ENCODE measurements at places on chromosomes 12 and 14. TPM values are rescaled to one million over a fixed set of nuclear protein-coding genes. Genes with fewer than 3 reads are reported as not detected.

DNA sequence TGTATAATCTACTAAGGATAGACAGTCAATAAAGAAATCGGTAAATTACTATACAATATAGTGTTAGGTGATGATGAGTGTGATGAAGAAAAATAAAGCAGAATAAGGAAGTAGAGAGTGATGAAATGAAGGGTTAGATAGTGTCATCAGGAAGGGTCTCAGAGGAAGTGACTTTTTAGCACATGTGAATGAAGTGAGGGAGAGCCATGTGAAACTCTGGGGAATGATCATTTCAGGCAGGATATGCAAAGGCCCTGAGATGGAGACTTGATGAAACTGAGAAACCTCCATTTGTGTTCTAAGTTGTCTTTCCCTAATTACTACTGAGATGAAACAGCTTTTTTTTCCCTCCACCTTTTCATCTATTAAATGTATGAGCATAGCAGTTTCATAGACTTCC, 19.4 kb upstream of the GNPTAB start:
- DNase-seq, result no peak

DNA sequence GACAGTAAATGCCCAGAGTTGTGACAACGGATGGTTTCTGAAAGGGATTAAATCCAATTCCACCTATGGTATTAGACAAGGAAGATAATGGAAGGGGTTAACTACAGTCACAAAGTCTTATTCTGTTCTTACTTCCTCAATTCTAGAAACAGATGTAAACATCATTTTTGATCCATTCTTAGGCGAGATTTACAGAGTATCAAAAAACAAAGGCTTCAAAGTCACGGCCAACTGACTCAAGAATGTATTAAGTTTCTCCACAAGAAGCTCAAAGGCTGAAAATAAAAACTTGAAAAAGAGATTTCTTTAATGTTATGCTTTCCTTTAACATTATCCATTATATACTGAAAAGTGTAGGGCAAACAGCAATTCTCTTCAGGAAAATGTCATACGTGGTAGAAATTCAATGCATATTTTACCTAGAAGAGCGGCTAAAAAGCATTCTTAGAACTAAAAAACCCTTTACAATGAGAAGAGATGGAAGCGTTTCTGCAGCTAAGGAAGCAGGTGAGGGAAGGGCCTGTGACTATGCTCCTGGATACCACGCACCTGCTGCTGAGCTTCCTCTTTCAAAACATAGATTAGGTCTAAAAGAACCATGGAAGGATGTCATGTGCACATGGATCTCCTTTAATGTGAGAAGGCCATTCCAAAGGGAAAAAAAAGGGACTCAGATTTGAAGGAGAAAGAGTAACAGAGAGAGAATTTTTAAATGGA, 185.8 kb downstream of the STXBP6 start:
- DNase-seq, result no peak

DNA sequence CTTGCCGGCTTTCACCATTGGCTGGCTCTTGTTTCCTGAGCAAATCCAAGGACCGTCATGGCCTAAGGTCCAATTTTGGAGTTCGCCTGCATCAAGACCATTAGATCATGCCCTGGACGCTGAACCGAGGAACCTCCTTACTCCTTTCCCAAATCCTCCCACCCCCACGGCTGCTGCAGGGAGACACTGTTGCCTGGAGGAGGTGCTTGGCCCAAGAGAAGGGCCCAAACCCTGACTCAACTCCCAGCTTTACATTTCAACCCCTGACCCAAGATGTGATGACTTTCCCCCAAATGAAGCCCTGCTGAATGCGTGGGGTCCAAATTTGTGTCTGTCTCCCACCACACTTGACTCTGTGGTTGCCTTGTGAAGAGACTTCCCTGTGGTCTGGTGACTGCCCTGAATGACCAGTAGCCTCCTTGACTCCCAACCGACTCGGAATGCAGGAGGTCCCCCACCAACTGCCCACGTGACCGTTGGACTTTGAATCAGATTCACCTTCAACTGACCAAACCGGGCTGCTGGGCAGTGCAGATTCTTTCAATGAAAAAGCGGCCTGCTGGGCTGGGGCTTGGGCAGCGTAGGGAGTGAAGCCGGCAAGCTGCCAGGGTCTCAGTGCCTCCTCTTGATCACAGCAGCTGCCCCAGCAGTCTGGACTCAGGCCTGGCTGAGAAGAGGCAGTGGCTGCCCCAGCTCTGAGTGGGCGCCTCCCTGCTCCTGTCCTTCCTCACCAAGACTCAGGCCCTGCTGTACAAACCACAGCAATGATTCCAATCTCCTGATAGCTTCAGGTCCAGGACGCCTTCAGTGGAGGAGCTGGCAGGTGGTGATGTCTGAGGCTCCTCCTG, 46.7 kb upstream of the OASL start:
- no peak for DNase-seq

GRCh38 chr14:33307691-33308251, 369.1 kb downstream of the NPAS3 start:
- no peak for DNase-seq

DNA sequence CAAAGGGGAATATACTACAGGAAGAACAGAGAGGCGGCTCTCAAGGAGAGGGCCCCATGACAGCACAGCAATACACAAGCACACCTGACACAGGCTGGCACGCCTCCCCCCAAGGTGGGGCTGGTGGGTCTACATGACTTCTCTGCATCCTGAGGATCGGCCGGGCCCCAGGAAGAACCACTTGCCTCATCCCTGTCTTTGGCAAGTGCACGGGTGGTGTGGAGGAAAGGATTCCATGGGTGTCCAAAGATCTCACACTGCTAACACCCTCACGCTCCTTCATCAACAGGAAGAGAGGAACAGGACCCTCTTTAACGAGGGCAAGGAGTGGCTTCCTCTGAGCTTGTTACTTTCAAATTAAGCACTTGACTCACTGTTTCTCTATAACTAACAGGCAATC, 7.3 kb downstream of the VAMP1 start:
- DNase-seq, result no peak

GRCh38 chr12:74264692-74265091, 272.9 kb upstream of the ATXN7L3B start:
- DNase-seq, result no peak

DNA sequence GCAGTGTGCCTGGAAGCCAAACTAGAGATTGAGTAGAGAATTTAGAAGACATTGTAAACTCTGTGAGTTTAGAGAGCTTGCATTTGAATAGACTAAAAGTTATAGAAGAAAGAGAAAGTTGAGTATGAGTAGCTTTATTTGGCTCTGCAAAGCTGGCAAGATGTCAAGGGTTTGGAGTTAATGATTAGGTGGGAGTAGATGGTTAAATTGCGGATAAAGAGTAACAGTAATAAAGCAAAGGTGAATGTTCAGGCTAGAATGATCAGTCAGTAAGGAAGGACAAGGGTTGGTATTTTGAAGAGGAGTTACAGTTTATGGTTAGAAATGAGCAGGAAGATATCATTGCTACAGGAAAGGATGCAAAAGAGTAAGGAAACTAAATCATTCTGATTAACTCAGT, 5.2 kb downstream of the PPM1A start:
- DNase-seq, result no peak

GRCh38 chr12:39736406-39736805, 116.8 kb upstream of the ABCD2 start:
- no peak for DNase-seq

SYT1 gene
- polyA plus RNA-seq, result 17.0 TPM

C12orf42 gene
- not detected for polyA plus RNA-seq

CRACR2A gene
- polyA plus RNA-seq, result 1.5 TPM

SRGAP1 gene
- 21.4 TPM for polyA plus RNA-seq

LAG3 gene
- polyA plus RNA-seq, result 1.7 TPM
